Stimulated activated naive CD8-positive, alpha-beta T cell treated with anti-CD3 and anti-CD28 coated beads, Interleukin-15, amount 100 ng/mL, for 72 hours (primary cell): ENCODE measurements at places on chromosomes 5 and 9.

DNA sequence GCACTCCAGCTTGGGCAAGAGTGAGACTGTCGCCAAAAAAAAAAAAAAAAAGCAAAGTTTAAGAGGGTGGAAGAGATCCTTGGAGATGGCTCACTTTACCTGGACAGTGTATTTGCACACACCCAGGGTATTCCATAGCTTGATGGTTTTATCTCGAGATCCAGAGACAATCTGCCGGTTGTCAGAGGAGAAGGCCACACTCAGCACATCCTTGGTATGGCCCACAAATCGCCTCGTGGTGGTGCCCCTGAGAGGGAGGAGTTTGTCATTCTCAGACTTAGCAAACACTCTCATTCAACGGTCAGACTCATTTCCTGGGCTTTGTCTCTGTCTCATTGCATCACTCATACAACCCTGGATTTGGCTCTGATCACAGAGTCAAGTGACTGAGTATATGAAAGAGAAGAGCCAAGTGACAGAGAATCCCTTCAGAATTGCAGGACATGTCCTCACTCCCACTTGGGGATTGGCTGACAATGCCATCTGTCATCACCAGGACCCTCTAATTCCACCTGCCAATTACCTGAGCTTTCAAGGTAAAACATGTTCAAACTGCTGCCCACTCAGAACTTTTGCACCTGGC is 2.2 kb downstream of the RACK1 start:
- DNase-seq: peak; percentile 78

GRCh38 chr5:72790186-72790585 is 26.3 kb upstream of the TNPO1 start:
- no peak for DNase-seq

DNA sequence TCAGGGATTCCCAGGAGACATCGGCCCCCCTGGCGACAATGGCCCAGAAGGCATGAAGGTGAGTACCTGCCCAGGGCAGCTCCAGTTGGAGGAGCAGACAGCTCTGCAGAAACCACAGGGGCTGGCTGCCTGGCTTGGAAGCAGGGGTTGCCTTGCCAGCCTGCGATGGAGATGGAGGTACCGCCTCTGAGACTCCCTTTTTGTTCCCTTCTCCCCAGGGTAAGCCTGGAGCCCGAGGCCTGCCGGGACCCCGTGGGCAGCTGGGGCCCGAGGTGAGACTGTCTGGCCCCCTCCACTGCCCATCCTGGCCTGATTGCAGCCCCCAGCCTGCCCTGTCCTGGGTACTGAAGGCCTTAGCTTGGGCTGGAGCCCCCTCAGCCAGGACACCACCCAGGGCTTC is 82.7 kb upstream of the ORM1 start:
- no peak for DNase-seq

- no peak for DNase-seq
Measured at GRCh38 chr5:135324897-135325650, 74.0 kb downstream of the MACROH2A1 start.

DNA sequence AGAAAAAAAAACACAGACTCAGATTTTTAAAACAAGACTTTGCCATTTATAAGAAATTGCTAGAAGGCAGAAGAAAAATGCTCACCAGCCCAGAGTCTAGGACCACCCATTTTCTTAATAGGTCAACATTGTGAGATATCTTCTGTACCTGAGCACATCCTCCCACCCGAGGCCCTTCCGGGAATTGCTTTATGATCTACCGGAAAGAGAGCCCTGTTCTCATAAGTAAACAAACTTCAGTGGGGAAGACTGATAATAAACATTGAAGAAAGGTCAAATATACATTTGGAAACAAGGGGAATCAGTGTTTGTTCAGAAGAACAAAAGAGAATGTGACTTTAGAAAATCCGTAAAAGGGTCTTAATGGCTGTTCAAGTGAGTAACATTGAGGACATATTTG is 44.4 kb downstream of the PRKACG start:
- no peak for DNase-seq

- DNase-seq: no peak
Measured at GRCh38 chr5:8949908-8950307, 596.0 kb downstream of the SEMA5A start.

DNA sequence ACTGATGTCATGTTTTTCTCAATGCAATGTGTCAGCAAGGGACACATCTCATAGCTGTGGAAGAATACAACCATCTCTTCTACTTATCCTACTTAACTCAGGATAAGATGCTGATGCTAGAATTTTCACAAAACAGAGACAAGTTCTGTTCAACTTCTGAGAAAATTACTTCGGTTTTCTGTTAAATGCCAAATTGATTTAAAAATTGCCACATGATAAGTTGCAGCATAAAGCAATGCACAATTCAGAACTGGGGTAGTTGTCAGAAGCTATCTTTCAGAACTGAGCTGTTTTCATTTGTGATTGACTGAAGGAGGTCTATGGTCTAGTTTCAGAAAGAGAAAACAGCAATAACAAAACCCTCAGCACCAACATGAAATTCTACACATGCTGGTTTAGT is 954.8 kb upstream of the C9orf72 start:
- no peak for DNase-seq

- DNase-seq: no peak
Measured at GRCh38 chr5:157820593-157821252, 38.2 kb downstream of the CLINT1 start.

DNA sequence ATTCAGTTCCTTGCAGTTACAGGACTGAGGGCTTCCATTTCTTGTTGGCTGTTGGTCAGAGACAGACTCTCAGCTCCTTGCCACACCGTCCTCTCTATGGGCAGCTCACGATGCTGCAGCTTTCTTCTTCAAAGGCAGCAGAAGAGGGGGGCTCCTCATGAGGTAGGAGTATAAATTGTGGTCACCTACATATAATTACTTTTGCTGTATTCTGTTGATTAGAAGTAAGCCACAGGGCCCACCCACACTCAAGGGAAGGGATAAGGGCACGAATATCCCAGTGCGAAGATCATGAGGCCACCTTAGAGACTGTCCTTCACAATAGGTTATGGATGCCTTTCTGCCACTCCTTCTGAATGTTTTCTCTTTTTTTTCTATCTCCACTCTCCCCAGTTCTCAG is 43.7 kb upstream of the OSMR start:
- no peak for DNase-seq

DNA sequence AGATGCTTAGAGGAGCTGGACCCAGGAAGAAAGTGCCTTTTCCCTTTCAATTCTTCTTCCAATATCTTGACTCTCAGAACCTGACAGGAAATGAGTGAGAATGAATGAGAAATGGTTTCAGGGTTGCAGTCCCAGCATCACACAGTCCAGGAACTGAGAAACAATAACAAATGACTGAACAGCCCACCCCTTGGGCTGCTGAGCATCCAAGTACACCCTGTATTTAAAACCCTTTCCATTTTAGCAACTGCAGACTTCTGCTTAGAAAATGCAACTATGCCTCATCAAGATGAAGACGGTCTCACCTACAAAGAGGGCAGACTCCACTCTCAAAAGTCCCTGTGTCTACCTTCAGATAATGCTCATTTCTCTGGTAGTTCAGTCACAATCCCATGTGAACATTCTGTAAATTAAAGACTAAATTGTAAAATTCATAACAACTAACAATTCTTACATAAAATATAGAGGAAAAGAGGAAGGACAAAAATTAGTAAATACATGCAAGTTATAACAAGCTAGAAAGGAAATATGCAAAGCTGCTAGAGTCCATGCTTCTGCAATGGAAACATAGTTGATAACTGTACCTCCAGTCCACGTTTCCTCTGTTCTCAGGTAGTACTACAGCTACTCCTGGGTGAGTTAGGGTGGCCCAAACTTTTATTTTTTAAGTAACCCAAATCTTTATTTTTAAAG is 316.5 kb downstream of the ICE1 start:
- no peak for DNase-seq

DNA sequence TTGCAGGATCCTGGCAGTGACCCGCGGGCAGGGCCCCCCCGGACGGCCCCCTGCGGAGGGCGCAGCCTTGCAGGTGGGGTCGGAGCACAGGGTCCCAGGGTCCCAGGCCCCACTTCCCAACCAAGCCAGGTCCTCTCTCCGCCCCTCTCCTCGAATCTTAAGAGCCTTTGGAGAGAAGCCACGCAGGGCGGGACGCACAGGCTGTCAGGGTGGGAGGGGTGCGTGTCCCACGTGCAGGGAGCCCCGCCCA is 18.4 kb upstream of the EGFL7 start:
- DNase-seq: no peak

- DNase-seq: no peak
Measured at GRCh38 chr9:7760014-7760415, 39.6 kb downstream of the DMAC1 start.

- DNase-seq: no peak
Measured at GRCh38 chr5:7396713-7397454, 946 bp downstream of the ADCY2 start.

- DNase-seq: no peak
Measured at GRCh38 chr5:169196059-169196458, 104.9 kb downstream of the SLIT3 start.

DNA sequence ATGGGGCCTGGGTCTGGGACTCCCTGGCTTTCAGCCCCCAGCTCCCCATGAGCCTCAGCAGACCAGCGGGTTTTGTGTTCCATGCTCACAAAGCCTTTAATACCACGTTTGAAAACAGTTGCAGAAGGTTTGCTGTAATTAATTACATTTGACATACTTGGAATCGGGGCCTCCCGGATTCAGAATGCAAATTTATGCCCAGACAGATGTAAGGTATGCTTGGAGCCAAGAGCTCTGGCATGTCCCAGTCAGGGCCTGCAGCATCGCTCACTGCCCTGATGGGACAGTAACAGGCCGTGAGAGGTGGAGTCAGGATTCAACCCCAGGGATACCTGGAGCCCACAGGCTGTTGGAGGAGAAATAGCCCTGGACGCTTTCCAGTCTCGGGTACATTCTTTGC is 12.2 kb downstream of the ZNF618 start:
- DNase-seq: no peak

GRCh38 chr5:14039576-14039975 is 95.1 kb upstream of the DNAH5 start:
- DNase-seq: no peak

- no peak for DNase-seq
Measured at GRCh38 chr5:140151144-140152021, 23.6 kb upstream of the CYSTM1 start.

- no peak for DNase-seq
Measured at GRCh38 chr9:117151716-117152115, 263.1 kb downstream of the ASTN2 start.

DNA sequence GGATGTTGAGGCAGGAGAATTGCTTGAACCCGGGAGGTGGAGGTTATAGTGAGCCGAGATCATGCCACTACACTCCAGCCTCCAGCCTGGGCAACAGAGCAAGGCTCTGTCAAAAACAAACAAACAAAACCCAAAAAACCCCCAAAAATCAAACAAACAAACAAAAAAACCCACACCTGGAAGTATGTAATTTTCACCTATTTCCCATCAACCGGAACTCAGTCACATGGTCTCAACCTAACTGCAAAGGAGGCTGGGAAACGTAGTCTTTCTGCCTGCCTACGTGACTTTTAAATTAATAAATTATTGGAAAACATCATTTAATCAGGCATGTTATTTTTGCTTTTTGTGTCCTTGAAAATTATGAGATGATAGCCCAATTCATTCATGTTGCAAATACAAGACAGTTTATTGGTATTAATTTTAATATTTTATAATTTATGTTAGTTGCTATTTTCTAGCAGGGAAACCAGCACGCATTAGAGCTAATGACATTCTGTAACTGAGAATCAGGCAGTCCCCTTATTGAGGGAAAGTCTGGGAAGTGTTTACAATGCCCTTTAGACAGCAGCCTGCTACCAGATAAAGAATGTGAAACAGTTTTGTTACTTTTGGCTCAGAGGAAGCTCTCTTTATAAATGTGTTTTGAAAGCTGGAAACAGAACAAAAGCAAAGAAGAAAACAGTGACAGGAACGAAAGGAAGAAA is 110.3 kb downstream of the NXNL2 start:
- DNase-seq: no peak

DNA sequence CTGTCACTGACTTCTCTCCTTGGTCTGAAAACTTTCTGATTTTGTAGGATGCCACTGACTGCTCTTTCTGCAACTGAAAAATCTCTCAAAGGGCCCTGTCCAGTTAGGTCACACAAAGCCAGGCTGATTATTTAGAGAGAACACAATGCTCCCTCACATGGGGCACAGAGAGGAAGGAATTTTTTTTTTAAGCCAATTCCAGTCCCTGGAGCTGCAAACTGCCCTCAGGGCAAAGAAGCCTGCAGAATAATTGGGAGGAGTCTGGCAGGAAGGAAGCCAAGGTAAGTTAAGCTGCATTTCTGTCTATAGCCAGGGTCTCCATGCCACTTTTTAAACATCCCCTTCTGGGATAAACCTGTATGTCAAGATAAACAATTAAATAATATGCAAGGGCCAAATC is 305.5 kb downstream of the ZSWIM6 start:
- no peak for DNase-seq

DNA sequence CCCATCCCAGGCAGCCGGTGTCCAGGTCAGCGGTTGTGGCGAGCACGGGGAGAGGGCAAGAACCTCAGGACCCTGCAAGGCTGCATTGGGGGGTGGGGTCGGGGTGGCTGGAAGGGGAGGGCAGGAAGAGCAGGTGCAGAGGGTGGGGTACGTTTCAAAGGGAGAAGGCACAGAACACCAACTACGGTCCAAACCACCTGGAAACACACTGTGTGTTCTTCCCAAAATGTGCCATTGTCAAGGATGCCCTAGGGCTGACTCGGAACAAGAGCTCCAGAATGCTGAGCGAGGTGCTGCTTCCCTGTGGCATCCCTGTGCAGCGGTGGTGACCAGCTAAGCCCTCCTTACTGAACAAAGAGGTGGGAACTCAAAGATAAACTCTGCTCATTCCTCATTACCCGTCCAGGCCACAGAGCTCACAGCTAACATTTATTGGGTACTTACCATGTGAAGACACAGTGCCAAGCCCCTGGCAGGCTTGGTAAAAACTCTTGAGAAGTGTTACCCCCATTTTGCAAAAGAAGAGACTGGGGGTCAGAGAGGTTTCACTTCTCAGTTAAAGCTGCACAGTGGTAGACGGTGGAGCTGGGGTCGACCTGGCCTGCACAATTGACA is 153.8 kb downstream of the COL23A1 start:
- DNase-seq: peak; percentile 4

DNA sequence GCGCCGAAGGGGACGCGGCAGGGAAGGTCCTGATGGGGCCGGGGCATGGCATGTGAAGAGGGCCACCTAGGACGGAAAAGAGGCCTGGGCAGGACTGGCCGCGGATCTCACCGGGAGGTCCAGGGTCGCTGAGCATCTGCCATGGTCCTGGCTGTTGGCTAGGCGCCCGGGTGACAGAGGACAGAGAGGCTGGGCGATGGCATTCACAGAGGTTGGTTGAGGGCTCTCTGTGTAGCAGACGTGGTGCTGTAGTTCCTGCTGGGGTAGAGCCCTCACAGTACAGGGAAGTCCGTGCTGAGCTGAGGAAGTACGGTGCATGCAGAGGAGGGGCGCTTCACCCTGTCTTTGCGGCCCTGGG is 427 bp downstream of the PCYOX1L start:
- DNase-seq: no peak

DNA sequence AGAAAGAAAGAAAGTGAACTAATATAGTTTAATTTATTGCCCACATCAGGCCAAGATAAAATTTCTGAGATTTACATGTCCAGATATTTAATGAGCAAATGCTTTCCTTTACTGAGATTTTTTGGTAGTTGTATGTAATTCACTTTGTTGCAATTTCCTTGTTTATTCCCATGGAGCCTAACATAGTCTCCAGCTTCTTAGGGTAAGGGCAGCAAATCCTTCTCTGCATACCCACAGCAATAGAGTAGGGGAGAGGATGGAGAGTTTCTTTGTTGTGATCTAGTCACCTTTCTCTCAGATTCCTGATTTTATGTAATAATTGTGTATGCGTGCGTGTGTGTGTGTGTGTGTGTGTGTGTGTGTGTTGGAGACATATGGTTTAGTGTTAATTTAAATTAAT is 51.6 kb upstream of the DPYSL3 start:
- DNase-seq: no peak

- no peak for DNase-seq
Measured at GRCh38 chr5:53027913-53028312, 38.8 kb downstream of the ITGA2 start.
